CD4-positive, alpha-beta T cell treated with Interleukin-4 for 1 hour (primary cell): ENCODE measurements at places on chromosomes 3 and 15.
A peak's percentile ranks its signal among the peaks of the same experiment; 100 is the strongest.

DNA sequence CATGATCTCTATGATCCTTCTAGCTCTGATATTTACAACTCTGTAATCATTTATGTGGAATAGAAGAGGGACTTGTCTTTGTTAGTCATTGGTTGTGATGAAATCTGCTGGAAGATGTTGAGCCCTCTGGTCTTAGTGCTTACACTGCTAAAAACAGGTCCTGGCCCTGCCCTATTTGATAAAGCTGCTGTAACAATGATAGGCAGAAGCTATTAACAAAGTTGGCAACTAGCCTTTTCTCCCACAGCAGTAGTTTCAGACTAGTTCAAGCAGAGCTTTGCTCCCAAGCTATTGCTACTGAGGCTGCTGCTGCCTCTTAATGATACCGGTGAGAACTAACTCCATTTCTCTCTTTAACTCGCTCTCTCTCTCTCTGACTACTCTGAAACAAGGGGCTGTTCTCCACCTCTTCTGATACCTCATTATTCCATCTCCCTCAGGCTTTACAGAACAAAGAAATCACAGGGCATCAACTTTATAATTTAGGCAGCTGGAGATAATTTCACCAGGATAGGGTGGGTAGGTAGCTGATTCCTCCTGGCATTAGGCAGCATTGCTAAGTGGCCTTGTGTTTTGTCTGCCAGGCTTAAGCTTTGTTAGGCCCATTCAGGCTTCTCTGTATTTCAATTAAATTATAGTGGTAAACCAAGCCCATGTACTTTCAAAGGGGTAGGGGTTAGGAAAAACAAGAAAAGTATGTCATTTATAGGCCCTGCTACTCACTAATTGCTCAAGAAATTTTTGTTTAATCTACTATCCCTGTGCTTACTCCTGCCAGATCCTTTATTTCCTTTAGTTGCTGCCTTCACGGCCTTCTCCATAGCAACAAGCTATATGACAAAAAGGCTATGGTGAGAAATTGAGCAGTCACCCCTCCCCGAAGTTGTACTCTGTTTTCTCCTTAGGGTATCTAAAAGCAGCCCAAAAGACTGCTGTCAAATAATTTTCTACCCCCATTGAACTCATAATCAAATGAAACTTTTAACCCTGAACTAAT is 139.6 kb downstream of the RBPMS2 start:
- DNase-seq: no peak

DNA sequence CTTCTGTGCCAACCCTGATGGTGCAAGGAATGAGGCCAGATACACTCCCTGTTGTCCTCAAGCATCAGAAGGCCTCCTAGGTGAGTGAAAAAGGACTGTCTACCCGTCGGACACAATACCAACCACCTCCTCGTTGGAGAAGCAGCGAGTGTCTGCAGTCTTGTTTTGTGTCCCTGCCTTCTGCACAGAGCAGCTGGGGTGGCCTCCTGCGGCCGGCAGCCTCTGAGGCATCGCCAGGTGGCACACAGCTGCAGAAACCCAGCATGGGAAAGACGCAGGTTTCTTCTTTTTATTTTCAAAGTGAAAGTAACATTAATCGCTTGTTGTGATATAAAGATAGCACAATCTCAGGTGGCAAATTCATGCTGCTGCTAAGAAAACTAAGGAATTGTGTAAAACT is 509.9 kb downstream of the OCA2 start:
- DNase-seq: no peak

DNA sequence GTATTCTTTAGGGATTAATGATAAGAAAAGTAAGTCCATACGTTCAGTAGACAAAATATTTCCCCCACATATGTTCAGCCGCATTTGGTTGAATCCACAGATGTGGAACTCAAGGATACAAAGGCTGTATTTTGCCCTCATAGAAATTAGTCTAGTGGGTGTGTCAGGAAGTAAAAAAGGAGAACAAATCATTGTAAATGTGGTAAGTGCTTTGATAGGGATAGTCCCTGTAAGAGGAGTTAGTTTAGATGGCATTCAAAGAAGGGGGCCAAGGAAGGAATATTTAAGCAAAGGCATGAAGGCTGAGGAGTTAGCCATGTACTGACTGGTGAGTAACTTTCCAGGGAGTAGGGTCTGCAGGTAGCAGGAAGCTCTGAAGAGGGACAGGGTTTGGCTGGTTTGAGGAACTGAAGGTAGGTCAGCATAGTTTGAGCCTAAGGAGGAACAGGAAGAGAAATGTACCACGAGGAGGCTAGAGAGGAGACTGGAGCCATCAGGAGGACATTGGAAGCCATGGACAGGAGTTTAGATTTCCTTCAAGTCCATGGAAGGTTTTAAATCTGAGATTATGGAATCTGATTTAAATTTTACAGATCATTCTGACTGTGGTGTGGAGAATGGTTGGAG is 98.8 kb downstream of the MME start:
- no peak for DNase-seq

GRCh38 chr3:127747751-127748521 is 74.4 kb downstream of the MGLL start:
- DNase-seq: no peak

- DNase-seq: no peak
These were observed 63.1 kb downstream of the TBL1XR1 start for GRCh38 chr3:177133860-177134815.

DNA sequence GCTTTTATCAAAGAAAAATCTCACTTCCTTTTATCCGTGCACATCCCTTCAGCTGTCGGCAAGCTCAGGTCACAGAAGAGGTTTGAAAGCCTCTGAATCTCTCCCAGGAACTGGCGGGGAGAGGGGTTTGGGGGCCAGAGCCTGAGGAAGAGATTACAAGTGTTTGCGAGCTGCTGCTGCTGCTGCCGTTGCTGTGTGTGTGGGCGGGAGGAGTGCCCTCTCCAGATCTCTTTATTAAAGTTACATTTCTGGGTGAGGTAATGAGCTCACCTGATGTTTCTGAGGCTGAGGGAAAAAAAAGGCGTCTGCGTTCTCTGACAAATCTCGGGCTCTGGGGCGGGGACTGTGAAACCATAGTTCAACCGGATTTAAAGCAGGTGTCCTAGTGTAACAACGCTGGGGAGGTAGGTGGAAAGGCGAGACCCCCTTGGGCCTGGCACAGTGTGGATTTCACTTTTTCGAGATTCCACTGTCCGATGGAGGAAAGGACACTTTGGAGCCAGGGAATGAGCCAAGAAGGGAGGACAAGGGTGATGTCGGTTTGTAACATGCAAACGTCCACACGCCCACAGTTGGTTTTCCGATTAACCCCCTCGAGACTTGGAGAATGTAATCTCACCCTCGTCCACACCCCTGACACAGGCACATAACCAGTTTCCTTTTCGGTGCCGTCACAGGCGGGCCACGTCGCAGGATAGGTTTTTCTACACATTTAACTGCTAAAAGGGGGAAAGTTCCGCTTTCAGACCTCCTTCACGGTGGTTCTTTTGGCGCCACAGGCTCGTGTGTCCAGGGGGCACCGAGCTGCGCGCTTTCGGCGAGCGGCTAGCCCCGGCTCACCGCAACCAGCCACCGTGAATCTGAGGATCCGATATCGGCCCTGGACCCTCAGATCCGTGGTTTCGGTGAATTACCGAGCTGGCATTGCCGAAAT is 2.1 kb downstream of the ALCAM start:
- peak; percentile 87 for DNase-seq

- no peak for DNase-seq
These were observed 213.2 kb downstream of the CADM2 start for GRCh38 chr3:85171976-85172375.

GRCh38 chr3:31132132-31132769 is 237.8 kb upstream of the GADL1 start:
- peak; percentile 43 for DNase-seq

GRCh38 chr3:60217156-60217911 is 1033.9 kb downstream of the FHIT start:
- no peak for DNase-seq

- no peak for DNase-seq
These were observed 161.7 kb downstream of the VGLL4 start for GRCh38 chr3:11482021-11482420.

DNA sequence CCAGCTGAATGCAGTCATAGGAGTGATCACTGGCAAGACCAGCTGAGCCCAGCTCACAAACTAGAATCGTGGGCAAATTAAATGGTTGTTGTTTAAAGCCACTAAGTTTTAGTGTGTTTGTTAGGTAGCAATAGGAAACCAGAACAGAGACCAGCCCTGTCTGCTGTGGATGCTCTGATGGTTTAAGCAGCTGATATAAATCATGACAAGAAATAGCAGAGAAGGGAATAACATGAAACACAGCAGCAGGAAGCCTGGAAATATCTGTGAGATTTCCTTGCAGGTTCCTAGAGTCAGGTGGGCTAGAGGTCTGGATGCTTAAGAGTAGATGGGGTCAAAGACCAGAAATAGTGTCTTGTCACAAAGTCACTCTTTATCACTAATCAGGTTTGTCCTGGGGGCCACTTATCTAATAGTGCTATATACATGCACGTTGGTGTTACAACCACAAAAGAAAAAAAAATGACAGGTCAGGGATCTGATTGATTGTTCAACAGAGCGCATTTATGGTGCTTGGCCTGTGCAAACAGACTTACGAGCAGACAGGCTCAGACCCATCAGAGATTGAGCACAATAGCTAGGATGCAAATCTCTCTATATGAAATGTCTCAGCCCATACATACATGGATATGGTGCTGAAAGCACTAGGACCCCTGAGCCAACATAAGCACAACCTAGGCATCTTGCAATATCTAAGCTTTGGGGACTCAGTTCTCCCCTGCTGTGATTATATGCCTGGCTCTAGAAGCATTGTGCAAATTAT is 967.7 kb downstream of the AGBL1 start:
- DNase-seq: no peak

- no peak for DNase-seq
These were observed 156.4 kb downstream of the LRRC28 start for GRCh38 chr15:99407716-99408115.

DNA sequence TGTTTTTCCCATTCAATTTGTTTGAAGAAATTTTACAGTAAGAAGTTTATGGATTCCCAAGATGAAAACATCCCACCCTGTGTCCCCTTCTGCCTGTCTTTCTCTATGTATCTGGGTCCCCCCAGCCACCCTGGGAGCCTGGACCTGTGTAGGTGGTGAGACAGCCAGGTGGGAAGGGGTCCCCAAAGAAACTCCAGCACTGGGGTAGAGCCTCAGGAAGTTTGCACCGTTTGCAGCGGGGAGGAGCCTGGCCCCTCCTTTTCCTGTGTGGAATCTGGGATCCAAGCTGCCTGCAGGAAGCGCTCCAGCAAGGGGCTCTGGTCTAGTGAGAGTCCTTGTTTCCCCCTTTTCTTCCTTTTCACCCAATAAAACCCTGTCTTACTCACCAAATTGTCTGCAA is 49.4 kb upstream of the ITGA11 start:
- DNase-seq: no peak

- no peak for DNase-seq
These were observed 236.1 kb downstream of the NEK10 start for GRCh38 chr3:27133060-27133459.

DNA sequence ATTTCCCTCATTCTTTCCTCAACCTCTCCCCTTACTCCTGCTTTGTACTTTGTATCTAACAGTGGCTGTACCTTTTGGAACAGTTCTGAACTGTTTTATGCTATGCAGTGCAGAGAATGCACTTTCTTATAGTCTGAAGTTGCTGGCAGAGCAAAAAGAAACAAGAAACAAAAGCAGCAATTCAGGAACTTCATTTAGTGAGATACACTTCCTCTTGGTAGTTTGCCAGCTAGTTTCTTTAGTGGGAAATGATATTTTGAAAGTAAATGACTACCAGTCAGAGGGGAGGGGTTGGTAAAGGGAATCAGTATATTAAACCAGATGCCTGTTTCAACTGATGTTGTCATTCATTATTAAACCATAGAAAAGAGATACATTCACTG is 55.0 kb upstream of the CHD2 start:
- DNase-seq: no peak

GRCh38 chr3:126208606-126209256 is 28.3 kb upstream of the ALDH1L1 start:
- DNase-seq: no peak

DNA sequence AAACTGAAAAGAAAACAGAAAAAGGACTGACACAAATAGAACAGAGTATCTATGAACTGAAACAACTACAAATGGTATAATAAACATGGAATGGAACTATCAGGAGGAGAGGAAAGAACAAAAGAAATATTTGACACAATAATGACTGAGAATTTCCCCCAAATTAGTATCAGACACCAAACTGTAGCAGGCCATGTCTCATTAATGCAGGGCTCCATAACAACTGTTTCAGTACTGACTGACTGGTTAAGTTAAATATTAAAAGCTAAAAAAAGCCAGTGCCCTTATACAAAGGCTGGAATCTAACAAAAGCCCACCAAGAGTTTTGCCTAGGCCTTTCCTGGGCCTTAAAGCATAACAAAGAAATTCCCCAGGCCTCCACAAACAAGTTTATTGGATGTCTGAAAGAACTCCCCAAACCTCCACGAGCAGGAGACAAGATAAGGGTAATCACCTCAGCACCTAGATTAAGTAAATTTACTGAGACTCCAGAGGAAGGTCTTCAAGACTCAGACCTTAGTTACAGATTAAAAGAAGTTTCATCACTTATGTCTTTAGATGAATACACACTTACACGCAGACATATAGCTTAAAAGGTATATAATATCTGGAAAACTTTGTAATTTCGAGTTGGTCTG is 45.7 kb downstream of the KPNA1 start:
- DNase-seq: no peak

DNA sequence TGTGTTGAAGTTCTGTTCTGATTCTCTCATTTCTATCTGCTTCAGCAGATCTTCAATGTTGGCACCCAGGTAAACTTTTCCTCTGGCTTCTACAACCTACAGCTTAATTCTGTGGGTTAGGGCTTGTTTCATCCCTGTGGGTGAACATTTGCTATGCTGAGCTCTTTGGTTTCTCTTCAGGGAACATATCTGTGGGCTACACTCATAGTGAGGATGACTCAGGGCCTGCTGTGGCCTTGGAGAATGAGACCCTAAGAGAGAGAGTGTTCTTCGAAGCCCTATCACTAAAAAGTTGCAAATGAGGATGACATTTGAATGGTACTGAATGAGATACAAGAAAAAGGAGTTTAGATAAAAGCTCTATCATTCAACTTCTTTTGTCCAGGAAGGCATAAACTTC is 346.2 kb upstream of the CBLB start:
- no peak for DNase-seq

DNA sequence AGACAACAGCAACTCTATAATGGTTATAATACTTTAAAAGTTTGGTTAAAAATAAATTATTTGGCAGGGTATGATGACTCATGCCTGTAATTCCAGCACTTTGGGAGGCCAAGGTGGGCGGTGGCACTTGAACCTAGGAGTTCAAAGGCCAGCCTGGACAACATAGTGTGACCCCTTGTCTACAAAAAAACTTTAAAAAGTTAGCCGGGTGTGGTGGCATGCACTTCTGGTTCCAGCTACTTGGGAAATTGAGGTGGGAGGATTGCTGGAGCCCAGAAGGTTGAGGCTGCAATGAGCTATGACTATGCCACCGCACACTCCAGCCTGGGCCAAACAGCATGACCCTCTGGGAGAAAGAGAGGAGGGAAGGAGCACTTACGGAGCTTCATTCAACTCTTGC is 7.7 kb upstream of the TRPC1 start:
- DNase-seq: no peak

DNA sequence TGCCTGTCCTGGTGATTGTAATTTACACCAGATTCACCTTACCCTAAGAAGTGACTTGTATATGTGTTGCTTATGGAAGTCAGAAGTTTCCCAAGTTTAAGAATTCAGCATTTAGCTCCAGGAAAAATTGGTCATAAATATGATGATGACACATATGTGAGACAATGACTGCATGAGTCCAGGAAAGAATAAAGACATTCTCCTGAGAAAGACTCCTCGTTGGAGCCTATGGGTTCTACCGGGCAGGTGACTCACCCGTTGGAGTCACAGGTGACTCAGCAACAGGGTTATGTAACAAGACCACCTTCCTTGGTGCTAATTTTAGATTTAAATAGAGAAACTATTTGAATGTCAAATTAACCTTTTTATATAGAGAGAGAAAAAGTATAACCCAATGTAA is 662.4 kb downstream of the FHIT start:
- no peak for DNase-seq
